ENCODE measurements at places on chromosomes 1 and 21. TPM values are rescaled to one million over a fixed set of nuclear protein-coding genes. Genes with fewer than 3 reads are reported as not detected.

- H3K27ac ChIP-seq = no peak overlapping the region
- no peaks in the 10 kb centered on the region for H3K36me3 ChIP-seq
- no peak for DNase-seq
- H3K27me3 ChIP-seq = peaks cover 41% of the 10 kb centered on the region
- no peak overlapping the region for H3K4me3 ChIP-seq
- peaks cover 9% of the 10 kb centered on the region for H3K4me1 ChIP-seq
Observed at GRCh38 chr1:36656271-36656670, 173.6 kb upstream of the CSF3R start.

GRCh38 chr1:100883963-100884362 is 10.7 kb downstream of the EXTL2 start:
- DNase-seq = no peak
- no peaks in the 10 kb centered on the region for H3K4me1 ChIP-seq
- no peak overlapping the region for H3K27ac ChIP-seq
- no peaks in the 10 kb centered on the region for H3K27me3 ChIP-seq
- peaks cover 5% of the 10 kb centered on the region for H3K36me3 ChIP-seq

GRCh38 chr1:114466334-114467014 is 44.5 kb downstream of the TRIM33 start:
- no peak for DNase-seq
- peaks cover 33% of the 10 kb centered on the region for H3K4me1 ChIP-seq
- H3K36me3 ChIP-seq = peaks cover 8% of the 10 kb centered on the region

- H3K4me1 ChIP-seq = no peaks in the 10 kb centered on the region
- no peak for DNase-seq
- H3K27me3 ChIP-seq = peaks cover 18% of the 10 kb centered on the region
- no peaks in the 10 kb centered on the region for H3K36me3 ChIP-seq
- H3K27ac ChIP-seq = no peak overlapping the region
- no peak overlapping the region for H3K4me3 ChIP-seq
Observed at GRCh38 chr1:18751425-18751824, 108.0 kb downstream of the TAS1R2 start.

GRCh38 chr1:209202830-209203532 is 380.5 kb upstream of the CAMK1G start:
- no peak overlapping the region for H3K4me3 ChIP-seq
- no peak overlapping the region for H3K27ac ChIP-seq
- no peaks in the 10 kb centered on the region for H3K36me3 ChIP-seq
- no peaks in the 10 kb centered on the region for H3K4me1 ChIP-seq
- peaks cover 22% of the 10 kb centered on the region for H3K27me3 ChIP-seq
- no peak for DNase-seq

Gene RBM15
- 122 TPM for total RNA-seq

Gene UBL4B
- total RNA-seq = not detected
